ENCODE measurements at places on chromosomes 6 and 20.

DNA sequence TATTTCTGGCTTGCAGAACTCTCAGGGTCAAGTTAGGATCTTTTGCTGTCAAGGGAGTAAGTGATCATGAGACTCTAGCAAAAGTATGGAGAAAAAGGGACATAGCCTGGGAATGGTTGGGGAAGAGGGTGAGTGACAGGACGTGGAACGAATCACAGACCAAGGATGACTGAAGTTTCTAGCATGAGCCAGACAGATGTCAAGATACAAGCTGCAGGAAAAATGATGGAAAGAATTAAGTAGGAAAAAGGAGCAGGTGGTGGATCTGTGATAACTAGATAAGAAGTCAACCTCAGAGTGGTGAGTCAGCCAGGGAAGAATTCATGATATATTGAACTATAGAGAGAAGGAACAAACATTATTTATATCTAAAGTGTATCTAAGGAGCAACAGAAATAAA, 159.8 kb upstream of the SYNDIG1 start:
- DNase-seq, result no peak

DNA sequence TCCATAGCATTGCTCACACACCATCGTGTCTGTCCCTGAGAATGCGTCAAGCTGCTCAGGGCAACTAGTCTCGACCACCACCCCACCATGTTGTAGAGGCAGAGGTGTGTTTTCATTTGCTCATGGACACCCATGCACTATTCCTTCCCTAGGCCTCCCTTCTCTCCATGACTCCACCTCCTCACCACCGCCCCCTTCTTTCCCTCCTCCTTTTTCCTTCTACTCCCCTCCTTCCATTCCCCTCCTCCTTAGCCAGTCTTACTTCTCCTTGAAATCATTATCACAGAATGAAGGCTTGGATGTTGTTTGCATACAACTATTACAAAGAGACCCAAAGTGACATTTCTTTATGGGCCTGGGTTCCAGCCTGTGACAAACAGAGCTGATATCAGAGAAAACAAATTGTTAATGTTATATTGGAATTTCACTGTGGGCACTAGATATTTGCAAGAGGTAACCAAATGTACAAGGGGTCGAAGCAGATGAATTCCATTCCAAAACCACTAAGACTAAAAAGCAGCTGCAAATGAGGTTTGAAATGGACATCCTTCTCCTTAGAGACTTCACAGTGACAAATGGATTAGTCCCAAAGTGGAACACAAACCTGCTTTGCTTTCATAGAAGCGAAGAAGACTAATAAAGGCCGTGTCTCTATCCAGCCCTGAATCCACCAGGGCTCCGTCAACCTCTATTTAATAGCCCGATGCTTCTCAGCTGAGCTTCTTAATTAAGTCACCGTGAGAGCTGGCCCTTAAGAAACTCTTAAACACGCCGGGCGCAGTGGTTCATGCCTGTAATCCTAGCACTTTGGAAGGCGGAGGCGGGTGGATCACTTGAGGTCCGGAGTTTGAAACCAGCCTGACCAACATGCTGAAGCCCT, 275.8 kb upstream of the SULF2 start:
- DNase-seq, result no peak

- no peak for DNase-seq
These were observed 719.7 kb upstream of the MARCKS start for GRCh38 chr6:113137426-113137825.

GRCh38 chr6:150426198-150426597, 57.4 kb downstream of the IYD start:
- DNase-seq, result no peak

DNA sequence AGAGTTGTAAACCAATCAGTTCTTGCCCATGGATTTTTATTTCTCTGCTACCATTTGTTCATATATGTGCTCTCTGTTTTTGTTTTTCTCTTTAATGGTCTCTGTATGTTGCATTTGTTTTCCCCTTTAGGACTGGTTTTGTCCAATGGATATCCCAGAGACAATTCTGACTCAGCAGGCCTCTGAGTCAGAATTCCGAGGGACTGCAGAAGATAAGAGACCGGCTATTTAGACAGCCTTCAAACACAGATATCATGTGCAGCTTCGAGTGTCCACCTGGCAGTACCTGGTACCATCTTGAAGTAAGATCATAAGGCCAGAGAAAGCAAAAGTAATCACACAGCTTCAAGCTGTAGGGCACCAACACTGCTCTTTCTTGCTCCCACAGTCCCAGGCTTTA, 125.5 kb downstream of the ELOVL4 start:
- DNase-seq, result no peak

GRCh38 chr6:162256361-162256760, 471.2 kb downstream of the PRKN start:
- no peak for DNase-seq

- DNase-seq, result no peak
These were observed 65.7 kb upstream of the PTGIS start for GRCh38 chr20:49633643-49634042.

DNA sequence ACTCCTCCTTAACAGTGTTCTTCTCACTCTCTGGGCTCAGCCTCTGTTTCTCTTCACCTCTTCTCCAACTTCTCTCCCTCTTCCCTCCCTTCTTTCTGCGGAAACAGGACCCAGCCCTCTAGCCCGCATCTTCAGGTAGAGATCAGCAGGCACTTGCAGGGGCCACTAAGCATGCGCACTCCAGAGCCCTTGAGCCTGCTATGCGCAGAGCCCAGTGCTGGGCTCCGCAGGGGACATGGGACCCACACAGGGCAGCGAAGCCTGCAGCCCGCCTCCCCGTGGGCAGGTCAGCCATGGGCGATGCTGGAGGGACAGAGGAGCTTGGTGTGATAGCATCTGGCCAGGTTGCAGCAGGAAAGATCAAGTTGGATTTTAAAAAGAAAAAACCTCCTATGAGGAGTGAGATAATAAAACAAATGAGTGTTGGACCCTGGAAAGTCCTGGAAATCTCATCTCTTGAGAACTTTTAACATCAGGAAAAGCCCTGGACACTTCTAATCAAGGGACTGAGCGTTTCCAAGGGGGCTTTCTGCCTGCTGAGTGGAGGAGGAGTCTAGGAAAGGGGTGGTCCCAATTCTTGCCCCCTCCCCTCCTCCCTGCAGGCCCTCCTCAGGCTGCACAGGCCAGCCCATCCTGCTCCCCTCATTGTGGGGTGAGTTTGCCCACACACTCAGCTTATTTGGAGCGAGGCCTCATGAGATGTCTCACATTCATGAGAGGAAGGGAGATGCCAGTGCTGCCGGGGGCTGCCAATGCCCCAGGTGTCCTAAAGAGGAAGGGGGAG, 71.9 kb downstream of the MDGA1 start:
- no peak for DNase-seq

Measured in tibial nerve (tissue), 4 donors.